ENCODE measurements at places on chromosomes 1 and 21.

- peak; percentile 76 for DNase-seq
These were observed 3.9 kb upstream of the NUAK2 start for GRCh38 chr1:205325334-205325884.

DNA sequence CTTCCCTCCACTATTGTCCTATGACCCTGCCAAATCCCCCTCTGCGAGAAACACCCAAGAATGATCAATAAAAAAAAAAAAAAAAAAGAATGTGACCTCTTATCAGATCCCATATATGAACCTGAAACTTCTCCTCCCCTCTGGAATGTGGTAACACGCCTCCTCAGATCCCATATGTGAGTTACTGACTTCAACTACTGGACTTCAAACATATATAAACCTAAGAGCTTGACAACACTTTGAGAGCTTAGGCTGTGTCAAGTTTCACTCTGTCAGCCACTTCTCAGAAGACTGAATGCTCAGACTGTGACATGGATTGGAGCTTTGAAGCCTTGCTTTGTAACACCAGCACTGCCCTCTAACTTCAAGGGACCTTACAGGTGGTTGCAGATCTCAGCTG lies 148.4 kb downstream of the COP1 start:
- no peak for DNase-seq

- DNase-seq: no peak
These were observed 8.7 kb upstream of the OR10K2 start for GRCh38 chr1:158434741-158435140.

DNA sequence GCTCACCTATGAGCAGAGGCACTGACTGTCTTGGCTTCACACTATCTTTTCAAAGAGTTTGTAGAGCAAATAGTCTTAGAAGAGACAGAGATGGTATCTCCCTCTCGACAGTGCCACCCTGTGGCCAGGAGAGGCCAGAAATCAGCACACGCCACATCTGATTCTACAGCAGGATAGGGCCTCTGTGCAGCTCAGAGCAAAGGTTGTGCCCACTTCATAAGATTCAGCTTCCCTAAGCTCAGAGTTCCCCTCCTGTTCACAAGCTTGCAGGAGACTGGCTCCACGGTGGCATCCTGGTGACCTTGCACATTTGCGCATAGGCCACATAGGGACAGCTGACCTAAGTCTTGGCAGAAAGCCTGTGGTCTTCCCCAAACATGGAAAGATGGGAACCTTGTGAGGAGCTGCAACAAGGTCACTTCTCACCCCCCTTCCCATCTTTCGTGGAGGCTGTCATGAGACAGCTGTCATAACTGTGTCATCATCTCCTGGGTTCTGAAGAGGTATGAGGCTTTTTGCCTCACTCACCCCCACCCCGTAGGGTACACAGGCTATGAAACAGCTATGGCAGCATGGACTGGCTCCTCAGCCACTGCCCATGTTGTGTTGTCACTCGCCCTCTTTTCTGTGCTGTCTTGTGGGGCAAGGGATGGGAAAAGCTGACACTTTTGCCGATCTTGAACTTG lies 3.0 kb downstream of the ITLN2 start:
- DNase-seq: peak; percentile 84

DNA sequence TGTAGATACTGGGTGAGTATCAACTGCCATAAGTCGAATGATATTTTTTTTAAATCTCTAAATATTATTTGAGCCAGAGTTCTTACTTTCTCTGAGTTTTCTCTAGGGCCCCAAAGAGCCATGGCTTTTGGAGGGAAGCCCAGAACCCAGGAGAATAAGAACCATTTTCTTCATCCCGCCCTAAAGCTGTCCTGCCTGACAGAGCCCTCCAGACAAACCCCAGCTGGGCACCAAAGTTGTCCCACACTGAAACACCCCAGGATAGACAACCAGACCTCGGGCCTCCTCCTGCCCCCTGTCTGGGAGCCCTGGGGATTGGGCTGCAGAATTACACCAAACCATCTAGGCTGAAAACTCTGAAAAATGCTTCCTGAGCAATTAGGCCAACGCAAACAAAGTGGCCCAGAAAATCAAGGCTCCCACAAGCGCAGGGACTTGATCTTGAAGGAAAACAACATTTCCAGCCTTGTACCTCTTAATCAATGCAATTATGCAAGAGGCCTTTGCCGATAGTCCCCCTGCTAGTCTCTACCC lies 113.1 kb downstream of the RRAGC start:
- no peak for DNase-seq

DNA sequence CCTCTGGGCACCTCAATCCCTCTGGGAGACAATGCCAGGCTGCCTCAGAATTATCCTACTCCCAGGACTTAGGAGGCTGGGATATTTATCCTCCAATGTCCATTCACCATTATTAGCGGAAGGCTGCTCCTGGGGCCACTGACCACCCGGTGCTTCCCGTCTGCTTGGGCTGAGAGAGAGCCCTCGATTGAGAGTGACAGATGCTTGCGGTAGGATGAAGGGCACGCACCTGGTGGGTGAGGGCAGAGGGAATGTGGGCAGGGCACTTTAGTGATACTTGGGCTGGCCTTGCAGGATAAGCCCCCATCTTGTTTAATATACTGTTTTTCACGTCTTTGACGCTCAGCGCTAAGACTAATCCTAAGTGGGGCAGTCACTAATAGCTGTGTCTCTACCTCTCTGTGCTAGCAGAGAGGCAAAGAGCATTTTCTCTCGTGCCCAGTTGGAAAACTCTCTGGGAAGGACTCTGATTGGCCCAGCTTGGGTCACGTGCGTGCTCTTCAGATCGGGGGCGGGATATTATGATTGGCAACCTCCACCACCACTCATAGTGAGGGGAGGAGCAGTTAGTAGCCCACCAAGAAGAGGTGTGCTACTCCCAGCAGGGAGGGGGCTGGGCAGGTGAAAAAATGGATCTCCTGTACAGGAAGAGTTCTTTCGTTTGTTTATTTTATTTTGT lies 10.6 kb upstream of the PARS2 start:
- peak; percentile 45 for DNase-seq

GRCh38 chr1:170776252-170776651 lies 112.3 kb downstream of the PRRX1 start:
- DNase-seq: no peak

GRCh38 chr1:237232501-237232900 lies 190.5 kb downstream of the RYR2 start:
- DNase-seq: no peak

- no peak for DNase-seq
These were observed 43.3 kb downstream of the SLC37A1 start for GRCh38 chr21:42556960-42557359.

DNA sequence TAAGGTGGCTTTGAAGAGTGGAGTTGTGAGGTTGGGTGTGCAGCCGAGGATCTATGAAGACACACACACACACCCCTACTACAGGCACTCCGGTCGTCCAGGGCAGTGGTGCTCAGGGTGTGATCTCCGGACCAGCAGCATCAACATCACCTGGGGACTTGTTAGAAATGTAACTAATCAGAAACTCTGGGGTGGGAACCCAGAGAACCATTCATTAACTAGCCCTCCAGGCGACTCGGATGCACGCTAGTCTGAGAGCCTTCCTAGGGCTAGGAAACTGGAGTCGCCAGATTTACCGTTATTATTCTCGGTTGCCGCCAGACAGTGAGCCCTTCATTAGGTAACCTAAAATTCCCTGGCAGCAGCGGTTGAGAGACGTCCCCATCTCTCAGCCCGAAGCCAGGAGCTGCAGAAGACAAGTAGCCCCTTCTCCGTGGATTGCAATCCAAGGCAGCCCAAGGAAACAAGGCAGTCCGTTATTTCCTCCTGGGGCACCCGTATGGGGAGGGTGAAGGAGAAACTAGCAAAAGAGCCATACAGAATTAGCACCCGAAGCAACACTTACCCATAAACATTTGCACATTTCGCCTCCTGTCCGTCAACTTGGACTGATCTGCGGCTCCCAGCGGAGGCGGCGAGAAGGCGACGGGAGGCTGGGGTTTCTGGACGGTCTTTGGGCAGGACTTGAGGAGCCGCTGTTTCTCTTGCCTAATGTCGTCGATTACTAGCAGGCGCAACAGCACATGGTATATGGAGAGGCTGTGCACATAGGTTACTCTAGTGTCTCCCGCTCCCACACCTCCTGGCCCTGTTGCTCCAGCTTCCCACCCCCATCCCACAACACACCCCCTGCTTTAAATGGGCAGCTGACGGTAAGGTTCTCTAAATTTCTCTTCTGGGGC lies 2.9 kb upstream of the CCN1 start:
- peak; percentile 82 for DNase-seq

DNA sequence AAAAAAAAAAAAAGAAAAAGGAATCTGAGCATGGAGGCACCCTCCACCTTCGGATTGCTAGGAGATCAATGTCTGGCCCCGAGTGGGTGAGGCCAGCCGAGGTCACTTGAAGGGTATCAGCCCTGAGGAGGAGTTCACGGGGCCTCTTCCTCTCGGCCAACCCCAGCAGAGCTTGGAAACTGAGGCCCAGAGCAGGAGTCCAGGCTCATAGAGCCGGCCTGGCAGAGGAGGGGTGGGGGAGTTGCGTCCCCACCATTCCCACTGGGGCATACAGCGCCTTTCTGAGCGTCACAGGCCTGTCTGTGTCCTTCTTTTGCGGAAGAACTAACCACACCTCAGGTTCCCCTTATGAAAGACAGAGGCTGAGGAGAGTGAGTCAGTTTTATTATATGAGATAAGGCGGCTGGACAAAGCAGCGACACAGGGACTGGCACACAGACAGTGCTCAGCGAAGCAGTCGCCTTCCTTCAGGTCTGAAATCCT lies 17.1 kb upstream of the EPHA2 start:
- peak; percentile 80 for DNase-seq

DNA sequence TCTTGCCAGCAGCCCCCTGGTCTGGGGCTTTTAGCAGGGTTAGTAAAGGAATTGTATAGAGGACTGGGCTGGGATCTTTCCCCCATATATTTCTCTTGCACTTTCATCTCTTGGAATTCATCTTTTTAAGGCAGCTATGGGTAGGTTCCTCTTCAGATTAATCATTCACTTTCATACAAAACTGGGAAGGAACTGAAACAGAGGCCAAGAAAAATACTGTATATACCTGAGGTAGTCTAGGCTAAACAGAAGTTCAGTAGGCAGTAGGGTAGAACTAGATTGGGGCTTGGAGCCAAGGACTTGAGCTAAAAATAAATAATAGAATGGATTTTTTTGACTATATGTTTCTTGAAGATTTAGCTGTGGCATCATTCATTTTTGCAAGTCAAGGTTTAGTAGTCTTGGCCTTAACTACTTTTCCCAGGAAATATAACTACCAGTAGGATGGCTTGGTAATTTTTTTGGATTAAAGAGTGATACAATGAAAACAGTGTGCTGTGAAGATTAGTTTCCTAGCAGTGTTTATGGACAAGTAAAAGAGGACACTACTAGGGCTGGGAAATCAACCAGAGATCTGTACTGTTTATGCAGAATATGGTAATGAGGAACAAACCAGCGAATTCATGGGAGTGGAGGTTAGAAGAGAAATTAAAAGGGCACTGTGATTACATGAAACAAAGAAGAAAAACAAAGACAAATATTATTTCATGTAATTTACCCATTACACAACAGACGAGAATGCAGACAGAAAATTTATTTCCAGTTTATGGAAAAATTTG lies 50.9 kb upstream of the PTGS2 start:
- no peak for DNase-seq

DNA sequence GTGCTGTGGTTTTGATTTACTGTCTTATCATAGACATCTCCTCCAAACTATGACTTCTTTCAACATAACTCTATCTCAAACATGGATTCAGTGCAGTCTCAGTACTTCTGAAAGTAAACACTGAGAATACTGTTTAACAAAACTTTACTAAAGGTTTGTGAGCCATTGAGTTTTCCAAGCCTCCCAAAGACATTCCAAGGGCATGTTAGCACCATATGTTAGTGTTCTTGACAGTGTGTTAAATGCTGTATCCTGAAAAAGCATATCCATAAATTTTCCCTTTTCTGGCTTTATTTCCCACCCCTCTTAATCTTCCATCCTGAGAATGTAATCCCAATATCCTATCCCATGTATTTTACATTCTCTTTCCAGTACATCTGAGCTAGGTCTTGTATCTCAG lies 446.8 kb upstream of the CXADR start:
- DNase-seq: no peak

GRCh38 chr1:53669621-53670191 lies 69.3 kb downstream of the GLIS1 start:
- no peak for DNase-seq

GRCh38 chr1:161088587-161089110 lies 709 bp downstream of the NECTIN4 start:
- peak; percentile 62 for DNase-seq

GRCh38 chr1:245160288-245160687 lies 5.5 kb downstream of the KIF26B start:
- peak; percentile 43 for DNase-seq

DNA sequence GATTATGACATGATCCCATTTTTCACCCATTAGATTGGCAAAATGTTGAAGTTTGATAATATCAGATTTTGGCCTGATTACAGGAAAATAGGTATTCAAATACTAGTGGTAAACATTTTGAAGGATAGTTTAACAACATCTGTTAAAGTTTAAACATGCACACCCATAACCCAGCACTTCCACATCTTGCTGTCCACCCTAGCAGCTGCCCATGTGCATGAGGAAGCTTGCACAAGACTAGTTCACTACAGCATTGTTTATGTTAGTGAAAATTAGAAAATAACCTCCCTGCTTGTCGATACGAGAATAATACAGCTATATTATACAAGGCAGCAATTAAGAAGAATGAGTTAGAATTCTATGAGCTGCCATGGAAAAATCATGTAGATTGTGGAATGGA lies 127.6 kb downstream of the C1orf21 start:
- DNase-seq: no peak

DNA sequence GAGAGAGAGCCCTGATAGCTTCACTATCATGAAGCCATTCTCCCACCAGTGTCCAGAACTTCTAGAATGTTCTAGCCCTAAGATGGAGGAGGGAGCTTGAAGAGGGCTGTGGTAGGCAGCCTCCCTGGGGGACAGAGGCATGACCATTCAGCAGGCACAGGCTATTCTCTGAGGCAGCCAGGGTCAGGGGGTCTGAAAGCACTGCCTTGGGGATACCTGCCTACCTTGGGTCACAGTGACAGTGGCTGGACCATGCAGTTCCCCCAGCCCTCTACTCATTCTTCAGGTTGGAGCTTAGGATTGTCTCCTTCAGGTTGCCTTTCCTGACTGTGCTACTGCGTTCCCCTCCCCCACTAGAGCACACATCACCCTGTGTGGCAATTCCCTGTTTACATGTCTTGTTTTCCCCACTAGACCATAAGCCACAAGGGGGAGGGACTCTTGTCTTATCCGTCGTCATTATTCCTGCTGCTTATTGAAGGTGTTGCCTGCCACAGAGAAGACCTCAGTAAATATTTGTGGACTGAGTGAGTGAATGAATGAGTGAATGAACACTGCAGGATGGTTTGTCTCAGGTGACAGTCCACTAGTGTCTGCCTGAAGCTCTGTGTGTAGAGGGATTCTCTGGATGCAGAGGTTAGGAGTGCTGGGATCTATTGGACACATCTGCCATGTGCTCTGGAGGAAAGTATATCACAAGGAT lies 5.2 kb downstream of the ZDHHC18 start:
- peak; percentile 92 for DNase-seq

GRCh38 chr1:147388969-147389368 lies 146.5 kb downstream of the CHD1L start:
- DNase-seq: no peak

GRCh38 chr1:96365076-96365475 lies 356.5 kb upstream of the PTBP2 start:
- no peak for DNase-seq

Data from amniotic epithelial cell (primary cell).